ENCODE measurements at places on chromosomes 2 and 18.

DNA sequence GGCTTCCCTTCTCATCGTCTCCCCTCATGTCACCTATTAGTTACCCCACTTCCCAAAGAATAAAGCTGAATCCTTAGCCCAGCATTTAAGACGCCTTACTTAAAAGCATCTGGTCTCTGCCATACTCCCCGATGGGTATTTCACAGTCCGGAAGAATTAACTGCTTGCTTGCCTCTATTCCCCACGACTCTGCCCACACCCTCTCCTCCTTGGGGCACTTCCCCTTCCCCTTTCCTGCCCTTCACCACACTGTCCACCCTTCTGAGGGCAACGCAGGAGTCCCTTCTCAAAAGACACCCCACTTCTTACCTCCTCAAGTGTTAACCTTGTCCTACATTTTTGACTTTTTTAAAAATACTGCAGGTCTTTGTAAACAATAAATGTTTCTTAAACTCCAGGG lies 60.1 kb upstream of the RMP24 start:
- DNase-seq = no peak

DNA sequence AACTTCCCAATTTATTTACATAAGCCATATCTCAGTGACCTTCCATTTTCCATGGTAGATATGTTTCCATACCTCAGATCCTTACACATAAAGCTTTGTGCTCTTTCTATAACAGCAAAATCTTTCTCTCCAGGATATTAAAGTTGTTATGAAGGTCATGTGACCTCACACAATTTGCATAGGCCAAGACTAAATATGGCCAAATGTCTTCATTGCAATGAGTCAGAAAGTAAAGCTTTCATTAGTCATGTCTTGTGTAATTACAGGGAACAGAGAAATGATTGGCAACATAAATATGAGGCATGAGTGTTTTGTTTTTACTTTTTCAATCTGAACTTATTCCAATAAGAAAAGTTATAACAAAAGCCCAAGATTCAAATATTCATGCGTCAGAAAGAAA lies 243.5 kb downstream of the ASXL3 start:
- peak; percentile 39 for DNase-seq

DNA sequence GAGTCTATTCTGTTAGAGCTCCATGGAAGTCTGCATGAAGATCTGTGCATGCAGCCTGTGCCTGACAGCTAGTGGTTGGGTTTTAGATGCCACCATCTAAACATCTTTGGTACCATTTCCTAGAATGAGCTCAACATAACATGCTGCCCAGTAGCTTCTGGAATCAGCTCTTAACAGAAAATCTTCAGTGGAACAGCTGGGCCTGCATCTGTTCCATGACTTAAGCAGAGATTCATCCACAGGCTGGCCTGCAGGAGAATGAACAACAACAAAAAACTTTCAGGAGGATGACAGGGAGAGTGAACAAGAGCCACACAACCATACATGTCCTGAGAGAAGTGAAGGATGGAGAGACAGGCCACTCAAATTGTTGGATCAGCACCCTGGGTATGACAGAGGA lies 316.6 kb downstream of the RDH14 start:
- DNase-seq = no peak

DNA sequence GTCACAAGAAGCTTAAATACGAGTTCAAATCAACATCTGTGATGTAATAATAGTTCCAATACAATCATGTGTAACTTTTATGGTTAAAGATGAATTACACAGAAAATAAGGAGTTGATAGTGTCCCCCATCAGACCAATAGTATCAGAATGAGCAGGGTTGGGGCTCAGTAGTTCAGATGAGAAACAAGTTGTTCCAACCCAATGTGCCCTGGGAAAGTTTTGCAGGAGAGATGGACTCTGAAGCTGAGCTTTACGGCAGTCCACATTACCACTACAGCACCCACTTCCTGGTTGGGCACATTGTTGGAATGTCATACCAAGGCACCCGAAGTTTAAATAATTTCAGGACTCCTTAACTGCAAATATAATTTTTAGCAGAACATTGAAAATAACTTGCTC lies 12.1 kb upstream of the CXCR4 start:
- no peak for DNase-seq

GRCh38 chr2:44562737-44563136 lies 201.0 kb downstream of the CAMKMT start:
- no peak for DNase-seq

GRCh38 chr18:48279312-48279711 lies 129.9 kb downstream of the ZBTB7C start:
- no peak for DNase-seq

- no peak for DNase-seq
Observed at GRCh38 chr2:159106109-159106508, 137.7 kb downstream of the TANC1 start.

DNA sequence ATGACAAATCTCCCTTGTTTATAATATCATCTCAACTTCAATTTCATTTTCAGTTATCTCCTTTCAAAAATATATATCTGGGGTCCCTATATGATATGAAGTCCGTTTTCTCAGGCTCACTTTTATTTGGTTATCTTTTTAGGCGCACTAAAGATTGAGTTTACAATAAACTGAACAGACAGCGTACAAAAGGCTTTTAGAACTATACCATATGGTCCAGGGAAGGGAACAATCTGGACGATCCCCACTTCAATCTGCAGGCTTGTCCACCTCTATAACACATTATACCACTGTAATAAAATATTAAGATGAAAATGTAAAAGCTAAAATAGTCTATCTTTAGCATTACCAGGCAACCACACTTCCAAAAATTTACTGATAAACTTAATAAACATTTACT lies 289.9 kb downstream of the ZEB2 start:
- no peak for DNase-seq

DNA sequence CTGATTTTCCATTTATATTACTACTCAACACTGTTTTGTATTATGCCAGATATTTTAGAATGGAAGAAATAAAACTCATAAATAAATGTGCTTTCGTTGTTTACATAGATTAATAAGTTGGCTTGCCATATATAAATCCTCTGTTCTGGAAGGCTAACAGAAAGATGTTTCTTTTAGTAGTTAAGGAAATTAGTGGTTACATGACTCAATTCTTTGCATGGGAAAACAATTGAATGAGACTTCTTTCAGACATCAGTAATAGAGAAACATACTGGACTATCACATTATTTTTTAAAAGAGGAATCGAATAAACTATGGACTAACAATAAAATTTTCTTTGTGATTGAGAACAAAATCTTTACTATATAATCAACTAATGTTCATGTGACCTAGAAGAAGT lies 336.5 kb downstream of the KCNS3 start:
- no peak for DNase-seq

DNA sequence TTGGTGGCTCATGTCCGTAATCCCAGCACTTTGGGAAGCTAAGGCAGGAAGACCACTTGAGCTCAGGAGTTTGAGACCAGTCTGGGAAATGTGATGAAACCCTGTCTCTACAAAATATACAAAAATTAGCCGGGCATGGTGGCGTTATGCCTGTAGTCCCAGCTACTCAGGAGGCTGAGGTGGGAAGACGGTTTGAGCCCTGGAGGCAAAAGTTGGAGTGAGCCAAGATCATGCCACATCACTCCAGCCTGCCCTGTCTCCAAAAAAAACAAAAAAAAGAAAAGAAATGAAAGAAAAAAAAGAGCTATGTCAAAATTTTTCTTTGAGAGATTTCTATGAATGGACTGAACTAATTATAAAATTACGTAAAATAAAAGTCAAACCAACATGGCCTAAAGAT lies 34.7 kb downstream of the ROCK2 start:
- DNase-seq = no peak

DNA sequence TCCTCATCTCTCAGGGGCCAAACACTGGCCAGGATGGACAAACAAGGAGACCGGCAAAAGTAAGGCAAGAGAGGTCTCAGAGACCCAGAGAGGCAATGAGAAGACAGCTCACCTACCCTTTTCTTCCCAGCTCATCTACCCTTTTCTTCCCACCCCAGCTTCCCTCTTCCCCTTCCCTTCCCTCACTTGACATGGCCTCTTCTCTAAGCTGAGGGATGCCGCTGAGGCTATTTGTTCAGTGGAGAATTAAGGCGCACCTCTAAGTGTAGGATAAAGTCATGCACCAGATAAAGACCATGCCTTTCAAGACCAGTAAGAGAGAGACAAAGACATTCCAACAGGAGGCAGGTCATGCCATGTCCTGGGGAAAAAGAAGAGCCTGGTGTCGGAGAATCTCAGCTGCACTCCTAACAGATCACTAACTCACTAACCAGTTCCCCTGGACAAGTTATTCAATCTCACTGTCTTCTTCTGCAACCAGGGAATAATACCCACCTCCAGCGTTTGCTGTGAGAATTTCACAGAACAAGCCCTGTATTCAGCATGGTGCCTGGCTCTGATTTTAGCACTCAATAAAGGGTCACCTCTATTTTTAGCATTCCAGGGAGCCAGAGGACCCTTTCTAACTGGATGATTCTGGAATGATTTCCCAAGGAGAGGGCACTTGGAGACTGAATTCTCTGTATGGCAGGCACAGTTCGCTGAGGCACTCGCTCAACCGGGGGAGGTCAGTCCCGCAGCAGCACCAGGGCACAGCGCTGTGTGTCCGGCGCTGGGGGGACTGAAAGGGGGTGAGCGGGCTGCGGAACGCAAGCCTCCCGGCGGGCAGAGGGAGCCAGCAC lies 3.0 kb upstream of the FOSL2 start:
- DNase-seq = no peak

- no peak for DNase-seq
Observed at GRCh38 chr2:190970873-190971506, 43.0 kb downstream of the STAT1 start.

- DNase-seq = no peak
Observed at GRCh38 chr2:58913082-58913726, 672.1 kb upstream of the FANCL start.

GRCh38 chr18:6431659-6432318 lies 17.1 kb upstream of the L3MBTL4 start:
- no peak for DNase-seq

- no peak for DNase-seq
Observed at GRCh38 chr18:76988827-76989646, 143.5 kb downstream of the MBP start.

- peak; percentile 87 for DNase-seq
Observed at GRCh38 chr2:186422226-186422625, 63.8 kb upstream of the ZC3H15 start.

- DNase-seq = no peak
Observed at GRCh38 chr2:114032705-114033104, 142.8 kb downstream of the ACTR3 start.

DNA sequence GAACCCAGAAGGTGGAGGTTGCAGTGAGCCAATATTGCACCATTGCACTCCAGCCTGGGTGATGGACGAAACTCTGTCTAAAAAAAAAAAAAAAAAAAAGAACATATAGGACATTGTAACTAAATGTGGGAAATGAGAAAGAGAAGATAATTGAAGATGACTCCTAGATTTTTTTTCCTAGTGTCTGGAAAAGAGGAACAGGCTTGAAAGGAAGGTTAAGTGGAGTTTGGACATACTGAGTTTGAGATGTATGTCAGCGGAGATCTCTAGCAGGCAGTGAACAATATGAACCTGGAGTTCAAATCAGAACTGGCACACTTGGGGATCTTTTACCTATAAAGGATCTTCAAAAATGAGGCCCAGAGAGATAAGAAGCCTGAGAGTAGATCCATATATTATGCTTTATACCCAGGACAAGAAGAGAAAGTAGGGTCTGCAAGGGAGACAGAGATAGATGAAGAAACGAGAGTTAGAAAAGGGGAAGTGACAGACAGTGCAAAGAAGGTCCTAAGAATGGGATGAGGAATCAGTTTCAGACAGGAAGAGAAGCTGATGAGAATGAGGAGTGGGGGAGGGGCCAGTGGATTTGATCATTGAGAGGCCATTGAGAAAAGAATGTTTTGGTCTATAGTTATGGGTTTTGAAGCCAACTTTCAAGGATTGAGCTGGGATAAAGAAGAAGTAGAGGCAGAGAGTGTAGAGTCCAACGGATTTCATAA lies 46.9 kb upstream of the CD28 start:
- no peak for DNase-seq

GRCh38 chr18:830315-830901 lies 18.4 kb upstream of the YES1 start:
- DNase-seq = peak; percentile 68

DNA sequence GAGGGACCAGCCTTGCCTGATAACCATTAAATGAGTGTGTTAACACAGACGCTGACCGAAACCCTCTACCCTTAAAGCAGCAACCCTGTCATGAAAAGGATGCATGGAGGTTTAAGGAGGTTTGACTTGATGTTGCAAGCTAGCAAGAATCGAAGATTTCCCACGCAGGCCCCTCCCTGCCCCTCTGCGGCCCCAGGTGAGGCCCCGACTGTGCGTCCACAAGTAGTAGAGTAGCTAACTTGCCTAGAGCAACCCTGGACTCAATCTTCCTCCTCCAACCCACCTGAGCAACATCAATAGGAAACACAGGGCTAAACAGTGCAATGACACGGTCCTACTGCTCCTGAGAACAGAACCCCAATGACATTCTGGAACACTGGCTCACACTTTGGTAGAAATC lies 150.1 kb downstream of the COL4A4 start:
- DNase-seq = no peak

DNA sequence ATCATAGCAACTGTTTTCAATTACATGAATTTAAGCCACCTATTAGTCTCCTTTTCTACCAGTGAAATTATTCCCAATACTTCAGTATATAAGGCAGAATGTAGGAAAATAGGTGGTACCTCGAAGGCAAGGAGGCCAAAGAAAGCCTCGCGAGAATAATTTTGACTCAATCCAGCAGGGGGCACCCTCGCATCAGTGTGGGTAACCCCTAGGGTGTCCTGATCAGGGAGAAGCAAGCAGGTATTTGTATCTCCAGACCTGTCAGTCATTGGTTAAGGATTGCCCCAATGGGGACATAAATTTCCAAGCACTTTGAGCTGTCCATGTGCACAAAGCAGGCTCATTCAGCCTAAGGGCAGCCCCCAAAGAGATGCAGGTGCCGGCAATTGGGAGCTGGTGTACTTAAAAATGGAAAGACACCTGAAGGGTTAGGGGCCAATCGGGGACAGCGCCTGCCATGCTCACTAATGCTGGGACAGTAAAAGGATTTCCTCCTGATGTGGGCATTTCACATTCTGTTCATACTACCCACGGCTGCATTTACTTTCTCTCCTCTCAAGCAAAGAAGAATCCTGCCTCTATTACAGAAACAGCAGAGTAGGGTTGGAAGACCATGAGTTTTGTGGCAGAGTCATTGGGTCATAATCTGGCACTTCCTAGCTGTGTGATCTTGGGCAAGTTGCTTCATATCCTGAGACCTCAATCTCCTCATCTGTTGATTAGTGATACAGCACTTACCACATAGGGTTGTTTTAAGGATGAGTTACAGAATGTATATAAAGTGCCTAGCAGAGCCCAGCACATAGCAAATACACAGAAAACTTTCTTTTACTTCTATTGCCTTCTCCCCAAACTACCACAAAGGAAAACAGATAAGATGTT lies 136.1 kb downstream of the ICOS start:
- no peak for DNase-seq

DNA sequence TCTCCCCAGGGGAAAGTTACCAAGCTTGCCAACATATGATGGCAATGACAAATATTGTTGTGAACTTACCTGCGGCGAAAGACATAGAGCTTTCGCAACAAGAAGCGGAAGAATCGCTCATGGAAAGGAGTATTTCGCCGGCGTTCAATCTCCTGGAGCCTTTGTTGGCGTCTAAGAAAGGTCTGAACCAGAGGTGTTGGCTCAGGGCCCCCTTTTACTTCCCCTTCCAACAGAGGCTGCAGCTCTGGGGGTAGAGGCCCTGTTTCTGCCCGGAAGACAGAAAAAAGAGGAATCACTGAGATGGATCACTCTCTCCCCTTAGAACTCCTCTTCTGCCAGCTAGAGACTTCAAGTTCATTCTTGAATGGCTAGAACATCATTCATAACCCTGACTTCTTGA lies 10.8 kb downstream of the GGCX start:
- DNase-seq = no peak

Measured in HCEC 1CT (cell line).